ENCODE measurements at places on chromosomes 4 and X.

DNA sequence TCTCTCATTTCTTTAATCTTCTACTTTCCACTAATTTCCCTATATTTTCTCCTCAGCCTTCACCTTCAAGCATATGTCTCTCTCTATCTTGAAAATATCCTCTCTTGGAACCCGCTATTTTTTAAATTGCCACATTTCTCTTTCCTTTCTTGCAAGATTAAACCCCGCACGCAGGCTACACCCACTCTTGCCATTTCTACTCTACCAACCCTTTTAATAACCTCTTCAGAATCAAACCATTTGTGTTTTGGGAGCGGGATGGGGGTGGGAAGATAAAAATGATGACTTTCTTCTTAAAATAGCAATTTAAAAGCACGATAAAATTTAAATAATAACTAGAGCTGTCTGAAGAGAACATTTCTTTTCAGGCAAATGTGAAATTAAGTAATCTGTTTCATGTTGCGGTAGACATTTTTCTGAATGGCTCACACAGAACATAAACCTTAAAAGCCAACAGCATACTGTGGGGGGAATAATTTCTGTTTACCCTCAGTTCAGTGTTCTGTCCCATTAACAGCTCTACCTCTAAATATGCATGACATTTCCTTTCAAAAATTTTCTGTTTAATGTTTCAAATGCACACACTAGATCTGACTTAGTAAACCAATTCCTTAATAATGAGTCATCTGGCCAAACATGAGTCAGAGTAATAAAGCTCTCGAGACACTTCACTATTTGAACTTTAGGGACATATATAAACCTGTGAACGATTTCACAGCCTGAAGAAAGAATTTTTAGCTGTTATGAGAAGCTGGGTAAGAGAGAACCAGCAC lies 20.5 kb downstream of the ARSJ start:
- no peak for DNase-seq

GRCh38 chr4:6644792-6645530 lies 4.5 kb downstream of the MRFAP1 start:
- no peak for DNase-seq

GRCh38 chr4:122930862-122931261 lies 8.5 kb upstream of the NUDT6 start:
- no peak for DNase-seq

DNA sequence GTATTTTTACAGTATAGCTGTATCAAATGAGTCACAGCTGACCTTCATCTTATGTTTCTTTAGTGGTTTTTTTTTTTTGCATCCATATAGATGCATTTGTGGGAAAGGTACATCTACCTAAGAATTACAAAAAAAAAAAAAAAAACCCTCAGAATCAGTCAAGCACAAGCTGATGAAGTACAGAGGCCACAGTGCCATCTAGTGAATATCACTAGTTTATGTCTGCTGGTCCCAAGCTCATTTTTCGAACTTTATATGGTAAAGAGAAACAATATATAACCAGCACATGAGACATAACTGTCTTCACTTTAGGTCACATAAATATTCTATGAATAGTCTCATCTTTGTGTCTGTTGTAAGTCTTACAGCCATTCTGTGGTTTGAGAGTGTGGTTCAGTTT lies 220.1 kb downstream of the DLG3 start:
- DNase-seq = peak; percentile 21

DNA sequence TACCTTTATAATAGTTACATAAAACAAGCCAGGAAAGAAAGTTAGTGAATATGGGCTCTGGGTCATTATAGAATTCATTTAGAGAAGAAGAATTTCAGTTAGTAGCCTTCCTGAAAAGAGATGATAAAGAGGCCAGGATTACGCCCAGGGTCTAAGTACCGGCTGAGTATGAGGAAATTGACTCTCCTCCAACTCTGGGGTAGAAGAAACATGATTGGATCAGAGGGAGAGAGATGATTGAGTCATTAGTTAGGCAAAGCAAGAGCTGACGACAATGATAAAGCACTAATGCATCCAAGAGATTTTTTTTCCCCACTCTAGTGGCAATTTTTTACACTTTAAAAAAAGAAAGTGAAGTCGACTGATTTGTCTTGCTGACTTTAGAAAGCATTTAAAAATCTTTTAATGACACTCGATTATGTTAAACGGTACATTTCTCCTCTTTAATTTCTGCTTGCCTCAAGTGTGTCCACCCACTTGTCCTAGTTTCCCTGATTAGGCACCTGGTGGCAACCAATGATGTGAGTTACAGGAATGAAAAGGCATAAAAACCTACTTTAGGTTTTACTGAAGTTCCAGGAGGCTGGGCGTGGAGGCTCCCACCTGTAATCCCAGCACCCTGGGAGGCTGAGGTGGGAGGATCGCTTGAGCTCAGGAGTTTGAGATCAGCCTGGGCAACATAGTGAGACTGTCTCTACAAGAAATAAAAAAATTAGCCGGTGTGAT lies 37.3 kb upstream of the IGFBP7 start:
- no peak for DNase-seq

GRCh38 chr4:26766141-26766540 lies 94.5 kb upstream of the STIM2 start:
- DNase-seq = no peak

DNA sequence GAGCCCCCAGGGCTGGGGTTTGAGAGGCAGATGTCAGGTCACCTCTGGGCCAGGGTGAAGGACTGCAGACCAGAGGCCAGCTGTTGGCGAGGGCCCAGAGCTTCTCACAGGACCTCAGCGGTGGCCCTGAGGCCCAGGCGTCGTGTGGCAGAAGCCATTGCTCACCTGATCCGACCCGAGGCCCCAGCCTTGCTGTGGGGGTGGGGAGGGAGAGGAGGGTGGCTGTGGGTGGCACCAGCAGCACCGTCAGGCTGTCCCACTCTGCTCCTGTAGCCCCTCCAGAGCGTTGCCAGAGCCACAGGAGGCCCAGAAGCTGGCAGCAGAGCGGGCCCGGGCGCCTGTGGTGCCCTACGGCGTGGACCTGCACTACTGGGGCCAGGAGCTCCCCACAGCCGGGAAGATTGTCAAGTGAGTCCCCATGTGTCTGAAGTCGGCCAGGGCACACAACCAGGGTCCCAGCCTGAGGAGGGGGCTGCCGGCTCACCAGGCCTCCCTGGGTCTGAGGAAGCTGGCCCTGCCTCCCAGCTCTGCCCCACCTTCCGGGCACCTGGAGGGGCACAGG lies 28.8 kb downstream of the UVSSA start:
- no peak for DNase-seq

GRCh38 chrX:31497086-31497485 lies 425.2 kb upstream of the FTHL17 start:
- no peak for DNase-seq

GRCh38 chrX:1361275-1361674 lies 24.7 kb downstream of the IL3RA start:
- DNase-seq = no peak

GRCh38 chr4:47143261-47143660 lies 111.9 kb downstream of the GABRB1 start:
- DNase-seq = no peak

DNA sequence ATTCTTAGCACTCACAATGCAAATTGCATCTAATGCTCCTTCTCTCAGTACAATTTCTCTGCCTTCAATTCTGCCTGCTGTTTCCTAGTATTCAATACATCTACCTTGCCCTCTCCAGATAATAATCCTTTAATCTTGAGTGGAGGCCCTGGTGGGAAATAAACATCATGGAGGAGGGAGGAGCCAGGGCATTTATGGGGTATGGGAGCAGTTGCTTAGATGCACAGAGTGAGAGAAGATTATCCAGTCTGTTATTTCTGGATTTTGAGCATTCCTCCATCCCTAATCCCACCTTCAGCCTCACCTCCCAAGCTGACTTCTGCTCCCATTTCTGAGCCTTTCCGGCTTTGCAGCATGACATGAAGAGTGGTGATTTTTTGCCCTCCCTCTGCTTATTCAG lies 127.9 kb upstream of the PPP3CA start:
- DNase-seq = peak; percentile 58

- no peak for DNase-seq
Measured at GRCh38 chrX:41703574-41704029, 14.8 kb downstream of the GPR34 start.

DNA sequence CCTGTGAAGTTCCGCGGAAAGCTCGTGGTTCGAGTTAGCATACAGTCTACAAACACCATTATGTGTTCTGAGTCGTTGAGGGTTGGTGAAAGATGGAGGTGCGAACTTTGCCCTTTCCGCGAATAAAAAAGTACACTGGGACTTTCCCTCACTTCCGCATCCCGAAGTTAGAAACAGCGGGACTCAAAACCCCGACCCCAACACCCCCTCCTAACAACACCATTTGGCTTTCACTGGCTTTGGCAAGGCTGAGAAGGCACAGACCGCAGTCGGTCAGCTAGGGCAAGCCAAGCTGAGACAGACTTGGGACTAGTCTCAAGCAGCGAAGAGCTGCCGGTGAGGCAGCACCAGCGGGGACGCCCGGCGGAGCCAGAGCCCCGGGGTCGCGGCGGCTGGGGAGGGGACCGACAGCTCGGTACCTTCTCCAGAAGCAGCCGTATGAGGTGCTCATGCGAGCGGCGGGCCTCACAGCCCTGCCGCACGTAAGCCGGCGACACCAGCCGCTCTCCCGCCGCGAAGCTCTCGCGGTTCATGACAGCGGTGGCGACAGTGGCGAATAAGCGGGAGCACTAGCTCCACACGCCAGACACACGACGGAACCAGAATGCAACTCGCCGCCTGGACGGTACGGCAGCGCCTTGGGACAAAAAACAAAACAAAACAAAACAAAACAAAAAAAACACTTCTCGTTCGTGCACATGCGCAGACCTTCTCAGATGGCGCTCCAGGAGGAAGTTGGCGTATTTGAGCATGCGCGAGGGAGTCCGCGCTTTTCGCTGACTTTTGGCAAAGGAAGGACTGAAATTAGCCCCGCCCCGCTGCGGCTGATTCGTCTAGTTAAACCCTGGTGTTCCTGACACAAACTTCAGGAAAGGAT lies at the start of gene SEPSECS:
Gene SEPSECS (minus strand): TSS at position 613 of the 877 bp plus-strand sequence. CDS start 80 bp downstream, at position 533.
- peak; percentile 97 for DNase-seq

DNA sequence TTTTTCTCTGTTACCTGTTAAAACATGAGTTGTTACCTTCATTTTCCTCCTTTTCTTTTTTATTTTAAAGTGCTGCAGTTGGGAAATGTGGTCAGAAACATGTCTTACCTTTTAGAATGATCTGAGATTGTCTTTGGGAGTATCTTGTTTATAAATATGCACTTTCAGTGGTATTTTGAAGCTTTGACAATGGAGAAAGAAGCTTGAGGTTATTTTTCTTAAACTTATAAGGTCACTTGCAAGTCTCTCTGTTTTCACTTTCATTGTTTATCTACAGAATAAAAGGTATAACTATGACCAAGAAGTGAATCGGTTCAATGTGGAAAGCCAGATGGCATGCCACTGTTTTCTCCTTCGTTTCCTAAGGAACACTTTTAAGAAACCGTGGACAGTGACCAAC lies 167.5 kb upstream of the SLC7A11 start:
- no peak for DNase-seq

DNA sequence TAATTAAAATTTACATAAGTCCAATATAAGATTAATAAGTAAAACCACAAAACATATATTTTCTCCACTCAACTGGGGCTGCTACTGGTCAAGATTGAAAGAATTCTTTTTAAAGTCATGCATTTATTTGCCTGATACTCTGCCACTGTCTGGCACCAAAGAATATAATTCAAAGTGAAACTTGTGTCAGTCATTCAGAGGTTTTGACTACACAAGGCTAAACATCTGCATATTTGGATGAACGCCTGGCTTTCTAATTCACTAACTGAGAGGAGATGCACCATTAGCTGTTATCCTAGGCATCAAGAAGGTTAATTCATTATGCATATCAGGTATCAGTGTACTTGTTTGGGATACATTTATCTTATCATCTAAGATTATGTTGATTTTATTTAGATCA lies 598.5 kb downstream of the CENPC start:
- no peak for DNase-seq

- no peak for DNase-seq
Measured at GRCh38 chr4:48112017-48112667, 21.9 kb downstream of the TXK start.

DNA sequence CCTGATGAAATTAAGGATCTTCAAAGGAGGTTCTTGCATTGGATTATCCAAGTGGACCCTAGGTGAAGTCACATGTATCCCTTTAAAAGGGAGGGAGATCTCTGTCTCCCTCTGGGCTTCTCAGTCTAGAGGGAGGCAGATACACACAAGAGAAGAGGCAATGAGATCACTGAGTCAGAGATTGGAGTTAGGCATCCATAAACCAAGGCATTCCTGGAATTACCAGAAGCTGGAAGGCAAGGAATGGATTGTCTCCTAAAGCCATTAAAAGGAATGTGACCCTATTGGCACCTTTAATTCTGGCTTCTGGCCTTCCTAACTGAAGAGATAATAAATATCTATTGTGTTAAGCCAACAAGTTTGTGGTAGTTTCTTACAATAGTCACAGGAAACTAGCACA lies 383.2 kb downstream of the PACRGL start:
- DNase-seq = no peak

DNA sequence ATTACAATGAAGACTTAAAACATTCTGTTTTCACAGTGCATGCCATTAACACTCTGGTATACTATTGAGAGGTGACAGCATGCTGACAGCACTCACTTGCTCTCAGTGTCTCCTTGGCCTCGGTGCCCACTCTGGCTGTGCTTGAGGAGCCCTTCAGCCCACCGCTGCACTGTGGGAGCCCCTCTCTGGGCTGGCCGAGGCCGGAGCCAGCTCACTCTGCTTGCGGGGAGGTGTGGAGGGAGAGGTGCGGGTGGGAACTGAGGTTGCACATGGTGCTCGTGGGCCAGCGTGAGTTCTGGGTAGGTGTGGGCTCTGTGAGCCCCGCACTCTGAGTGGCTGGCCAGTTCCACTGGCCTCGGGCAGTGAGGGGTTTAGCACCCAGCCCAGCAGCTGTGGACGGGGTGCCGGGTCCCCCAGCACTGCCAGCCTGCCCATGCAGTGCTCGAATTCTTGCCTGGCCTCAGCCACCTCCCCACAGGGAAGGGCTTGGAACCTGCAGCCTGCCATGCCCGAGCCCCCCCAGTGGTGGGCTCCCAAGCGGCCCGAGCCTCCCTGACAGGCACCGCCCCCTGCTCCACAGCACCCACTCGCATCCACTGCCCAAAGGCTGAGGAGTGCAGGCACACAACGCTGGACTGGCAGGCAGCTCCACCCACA lies 135.3 kb upstream of the AR start:
- DNase-seq = no peak

- DNase-seq = no peak
Measured at GRCh38 chr4:20926529-20926928, 226.3 kb downstream of the PACRGL start.

GRCh38 chr4:10458177-10458576 lies 951 bp upstream of the ZNF518B start:
- DNase-seq = no peak

DNA sequence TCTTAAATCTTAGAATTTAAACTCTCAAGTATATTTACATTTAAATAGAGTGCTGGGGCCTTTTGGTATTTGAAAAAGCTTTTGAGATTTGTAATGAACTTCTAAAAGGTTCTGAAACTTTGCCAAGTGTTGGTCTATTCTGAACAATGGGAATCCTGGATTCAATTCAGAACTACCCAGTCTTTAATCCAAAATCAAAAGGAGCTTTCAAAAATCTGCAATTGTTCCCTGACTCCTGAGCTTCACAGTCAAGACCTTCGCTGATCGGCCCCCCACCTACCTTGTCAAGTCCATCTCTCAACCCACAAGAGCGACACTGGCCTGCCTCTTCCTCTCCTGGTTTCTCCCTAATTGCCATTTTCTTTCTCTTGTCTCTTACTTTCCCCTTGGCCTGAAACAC lies 666.1 kb upstream of the BOD1L1 start:
- DNase-seq = no peak

- no peak for DNase-seq
Measured at GRCh38 chr4:11446155-11446811, 17.6 kb upstream of the HS3ST1 start.

- peak; percentile 60 for DNase-seq
Measured at GRCh38 chr4:825971-826330, at the start of gene CPLX1. TSS of gene CPLX1 (minus strand) at chr4:826129. CDS start at chr4:824522, 1,607 bp downstream.

All from NCI-H524 (cell line).